Lung (tissue), 17 donors: ENCODE measurements at places on chromosomes 1 and 21. TPM values are rescaled to one million over a fixed set of nuclear protein-coding genes. Genes with fewer than 3 reads are reported as not detected.

- no peaks in the 10 kb centered on the region for H3K36me3 ChIP-seq
- no peaks in the 10 kb centered on the region for H3K4me1 ChIP-seq
- no peaks in the 10 kb centered on the region for H3K27me3 ChIP-seq
- no peak overlapping the region for H3K4me3 ChIP-seq
Measured at GRCh38 chr1:219460081-219460895, 152.6 kb downstream of the ZC3H11B start.

DNA sequence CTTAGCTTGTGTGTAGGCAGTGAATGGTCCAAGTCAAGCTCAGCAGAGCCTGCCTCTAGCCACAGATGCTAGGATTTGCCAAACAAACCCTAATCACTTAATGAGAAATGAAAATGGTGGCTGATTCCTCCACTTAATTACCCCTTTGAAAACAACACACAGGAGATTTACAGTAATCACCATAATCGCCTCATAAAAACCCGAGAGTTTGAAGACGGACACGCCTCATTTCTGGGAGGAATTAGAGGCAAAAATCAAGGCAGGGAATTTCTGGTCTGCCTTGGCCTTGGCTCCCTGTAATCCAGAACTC, 16.3 kb upstream of the FOXE3 start:
- no peak overlapping the region for H3K27ac ChIP-seq
- H3K4me1 ChIP-seq: no peaks in the 10 kb centered on the region
- H3K36me3 ChIP-seq: no peaks in the 10 kb centered on the region
- H3K27me3 ChIP-seq: no peaks in the 10 kb centered on the region

DNA sequence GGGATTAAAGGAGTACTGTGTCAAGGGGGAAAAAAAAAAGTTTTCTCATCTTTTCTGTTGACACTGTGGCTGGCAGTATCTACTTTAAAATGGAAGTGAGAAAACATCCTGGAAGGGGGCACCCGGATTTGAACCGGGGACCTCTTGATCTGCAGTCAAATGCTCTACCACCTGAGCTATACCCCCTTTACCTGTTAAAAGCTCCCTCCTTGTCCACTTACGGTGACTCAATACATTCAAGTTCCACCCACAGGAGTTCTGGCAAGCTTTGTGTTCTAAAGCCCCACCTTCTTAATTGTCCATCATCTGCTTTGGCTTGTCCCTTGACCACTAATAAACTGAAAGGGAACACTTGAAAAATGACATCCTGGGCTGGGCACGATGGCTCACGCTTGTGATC, 68.2 kb downstream of the FNBP1L start:
- H3K4me1 ChIP-seq: no peaks in the 10 kb centered on the region
- H3K27me3 ChIP-seq: no peaks in the 10 kb centered on the region
- no peak for DNase-seq
- no peak overlapping the region for H3K4me3 ChIP-seq

- H3K27me3 ChIP-seq: no peaks in the 10 kb centered on the region
- no peaks in the 10 kb centered on the region for H3K36me3 ChIP-seq
- peaks cover 6% of the 10 kb centered on the region for H3K4me1 ChIP-seq
- DNase-seq: peak; percentile 87
- no peak overlapping the region for H3K4me3 ChIP-seq
- no peak overlapping the region for H3K27ac ChIP-seq
Measured at GRCh38 chr1:237562242-237562823, 328.4 kb downstream of the ZP4 start.

The ZNF697 gene
- 22.2 TPM for total RNA-seq

The SEMA4A gene
- total RNA-seq: 46.9 TPM

The CACHD1 gene
- 16.0 TPM for total RNA-seq
